ENCODE measurements at places on chromosomes 12 and 14.
A peak's percentile ranks its signal among the peaks of the same experiment; 100 is the strongest.

DNA sequence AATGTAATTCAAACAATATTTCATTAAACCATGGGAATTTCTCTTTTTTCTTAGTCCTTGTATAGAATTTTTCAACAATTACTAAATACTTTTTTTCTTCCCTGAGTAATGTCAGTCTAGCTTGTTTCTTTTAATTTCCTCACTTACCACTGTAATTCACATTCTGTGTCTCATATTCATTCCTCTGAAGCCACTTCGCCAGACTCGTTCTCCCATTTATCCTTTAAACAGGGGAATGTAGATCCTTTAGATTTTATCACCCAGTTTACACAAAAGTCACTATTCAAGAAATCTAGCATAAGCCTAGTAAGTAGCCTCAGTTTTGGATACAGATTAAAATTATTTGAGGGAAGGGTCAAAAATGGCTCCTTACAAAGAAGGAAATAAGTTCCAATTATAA, 6.8 kb downstream of the USP15 start:
- DNase-seq = no peak

GRCh38 chr14:83485591-83485990, 1951.9 kb upstream of the SEL1L start:
- DNase-seq = no peak

DNA sequence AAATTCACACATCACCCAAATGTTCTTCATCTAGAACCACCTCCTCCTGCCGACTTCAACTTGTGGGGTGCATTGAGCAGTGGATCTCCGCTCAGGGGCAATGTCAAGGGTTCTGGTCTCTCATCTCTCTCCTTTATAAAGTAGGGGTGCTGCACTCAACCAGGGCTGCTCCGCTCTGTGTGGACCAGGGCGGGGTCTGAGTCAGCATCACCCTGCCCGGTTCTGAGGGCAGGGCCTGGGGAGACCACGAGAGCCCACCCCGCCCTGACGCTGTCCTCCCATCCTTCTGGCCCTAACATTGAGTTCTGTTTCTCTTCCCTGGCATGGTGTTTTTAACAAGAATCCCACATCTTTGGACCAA, 311.6 kb upstream of the DIO3 start:
- no peak for DNase-seq

DNA sequence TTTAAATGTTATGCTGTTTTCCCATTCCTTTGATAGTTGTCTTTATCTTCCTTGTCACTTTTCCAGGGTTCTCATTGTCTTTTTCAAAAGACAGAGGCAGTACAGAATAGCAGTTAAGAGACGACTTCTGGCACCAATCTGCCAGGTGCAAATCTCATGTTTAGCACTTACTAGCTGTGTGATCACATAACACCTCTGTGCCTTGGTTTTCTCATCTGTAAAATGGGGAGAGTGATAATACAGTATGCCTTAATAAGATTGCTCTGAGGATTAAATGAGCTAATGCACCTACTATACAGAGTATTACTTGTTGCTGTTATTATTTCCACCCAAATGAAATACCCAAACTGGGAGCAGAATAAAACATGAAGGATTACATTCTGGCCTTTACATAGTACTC, 4.8 kb downstream of the GPR135 start:
- DNase-seq = no peak

DNA sequence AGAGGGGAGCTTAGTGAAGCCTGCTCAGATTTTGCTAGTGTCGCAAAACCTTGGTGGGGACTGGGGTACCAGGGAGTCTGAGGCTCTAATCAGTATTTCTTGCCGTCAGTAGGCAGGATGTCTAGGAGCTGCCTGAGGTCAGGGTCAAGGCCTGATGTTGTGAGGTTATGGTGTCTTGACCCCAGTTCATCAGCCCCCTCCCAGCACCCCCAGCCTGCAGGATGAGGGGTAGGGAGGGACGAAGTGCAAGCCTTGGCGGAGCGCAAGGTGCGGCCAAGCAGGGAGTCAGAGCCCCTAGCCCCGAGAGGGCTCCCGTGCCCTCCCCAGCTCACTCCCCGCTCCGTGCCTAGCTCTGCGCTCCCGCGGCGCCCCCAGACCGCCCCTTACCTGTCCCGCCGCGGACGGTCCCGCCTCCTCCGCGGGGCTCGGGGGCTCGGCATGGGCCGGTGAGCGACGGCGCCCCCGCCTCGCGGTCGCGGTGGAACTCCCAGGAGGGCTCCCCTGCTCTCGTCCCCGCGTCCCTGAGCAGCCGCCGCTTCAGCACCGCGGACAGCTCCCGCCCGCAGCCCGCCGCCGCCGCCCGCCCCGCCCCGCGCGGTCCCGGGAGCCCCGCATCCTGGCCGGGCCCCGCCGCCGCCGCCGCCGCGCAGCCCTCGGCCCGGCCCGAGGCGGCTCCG, 347 bp downstream of the SYNDIG1L start:
- no peak for DNase-seq

DNA sequence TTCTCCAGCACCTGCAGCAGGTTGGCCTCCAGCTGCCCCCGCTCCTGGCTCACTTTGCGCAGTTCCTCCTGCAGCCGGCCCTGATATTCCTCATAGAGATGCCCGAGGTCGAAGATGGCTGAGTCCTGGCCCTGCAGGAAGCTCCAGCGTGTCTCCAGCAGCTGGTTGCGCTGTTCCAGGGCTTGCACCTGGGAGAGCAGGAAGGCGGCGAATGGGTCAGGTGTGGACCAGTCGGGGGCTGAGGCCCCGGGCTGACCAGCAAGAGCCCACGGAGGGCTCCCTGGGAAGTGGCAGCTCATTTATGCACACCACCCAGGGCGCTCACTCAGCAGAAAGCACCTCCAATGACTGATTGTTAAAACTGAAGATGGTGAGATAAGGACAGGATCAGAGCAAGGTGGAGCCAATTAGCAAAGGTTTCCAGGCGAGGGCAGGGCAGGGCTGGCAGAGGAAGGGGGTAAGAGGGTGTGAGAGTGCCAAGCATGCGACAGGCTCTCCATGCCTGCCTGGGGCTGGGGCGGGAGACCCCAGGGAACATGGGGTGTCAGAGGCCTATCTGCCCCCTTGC, 6.3 kb downstream of the KRT80 start:
- DNase-seq = no peak

- DNase-seq = no peak
Measured at GRCh38 chr12:121611306-121611705, 15.0 kb upstream of the ORAI1 start.

GRCh38 chr12:27437839-27438238, 8.7 kb upstream of the SMCO2 start:
- no peak for DNase-seq

- no peak for DNase-seq
Measured at GRCh38 chr12:52924764-52925716, 20.2 kb upstream of the KRT8 start.

DNA sequence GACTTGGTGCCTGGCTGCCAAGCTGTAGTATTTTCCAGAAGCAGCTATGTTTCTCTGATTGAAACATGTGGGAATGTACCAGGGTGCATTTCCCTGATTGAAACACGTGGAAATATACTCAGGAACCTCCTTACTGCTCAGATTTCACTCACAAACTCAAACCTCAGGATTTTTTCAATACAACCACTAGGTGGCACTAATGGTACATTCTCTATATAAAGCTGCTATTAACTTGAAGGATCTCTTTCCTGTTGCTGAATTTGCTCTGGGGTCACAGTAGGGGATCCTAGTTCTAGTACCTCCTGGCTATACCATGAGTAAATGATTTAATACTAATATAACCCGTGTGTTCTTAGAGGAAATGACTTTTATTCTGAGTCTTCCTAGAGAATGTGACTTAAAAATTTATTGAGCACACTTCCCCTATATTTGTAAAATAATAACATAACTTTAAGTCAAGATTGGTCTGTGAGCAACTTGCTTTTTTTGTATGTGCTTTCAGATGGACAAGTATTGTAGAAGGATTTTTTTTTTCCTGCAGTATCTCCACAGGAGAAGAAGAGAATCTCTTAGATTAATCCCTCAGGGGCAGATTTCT, 173.8 kb upstream of the MIS18BP1 start:
- peak; percentile 21 for DNase-seq

GRCh38 chr14:93240678-93241000, 33.6 kb downstream of the UBR7 start:
- DNase-seq = no peak

GRCh38 chr12:114406316-114406983, 506 bp upstream of the TBX5 start:
- DNase-seq = no peak

- DNase-seq = no peak
Measured at GRCh38 chr14:65026526-65026925, 39.8 kb downstream of the FNTB start.

DNA sequence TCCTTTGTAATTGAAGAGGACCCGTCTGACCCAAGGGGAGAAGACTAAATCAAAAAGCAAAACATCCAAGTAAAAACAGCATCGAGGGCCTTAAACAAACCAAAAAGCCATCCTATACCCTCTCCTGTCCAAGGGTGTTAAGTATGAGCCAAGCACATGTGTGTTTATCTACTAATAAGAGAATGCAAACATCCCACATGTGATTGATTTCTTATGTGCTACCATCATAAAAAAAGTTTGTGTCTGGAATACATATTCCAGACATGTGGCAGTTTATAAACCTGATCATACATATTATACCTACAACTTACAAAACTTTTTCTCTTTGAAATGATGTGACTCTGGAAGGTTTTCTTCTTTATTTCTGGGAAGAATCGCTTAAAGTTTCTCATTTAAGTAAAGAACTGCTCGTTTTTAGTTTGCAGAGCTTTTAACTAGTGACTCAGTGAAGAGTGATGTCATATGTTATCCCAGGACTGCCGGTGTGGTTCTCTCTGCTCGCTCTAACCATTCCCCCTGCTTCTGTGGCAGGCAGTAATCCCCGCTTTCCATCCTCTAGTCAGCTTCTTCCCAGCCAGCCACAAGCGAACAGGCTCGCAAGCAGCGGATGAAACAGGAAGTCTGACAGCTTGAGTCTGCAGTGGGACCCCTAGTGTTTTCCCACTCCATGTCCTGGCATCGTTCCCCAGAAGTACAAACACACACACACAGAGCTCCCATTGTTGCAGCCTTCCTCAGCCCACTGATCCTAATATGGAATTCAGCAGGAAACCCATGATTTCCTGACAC, 431 bp upstream of the RHOJ start:
- peak; percentile 87 for DNase-seq

DNA sequence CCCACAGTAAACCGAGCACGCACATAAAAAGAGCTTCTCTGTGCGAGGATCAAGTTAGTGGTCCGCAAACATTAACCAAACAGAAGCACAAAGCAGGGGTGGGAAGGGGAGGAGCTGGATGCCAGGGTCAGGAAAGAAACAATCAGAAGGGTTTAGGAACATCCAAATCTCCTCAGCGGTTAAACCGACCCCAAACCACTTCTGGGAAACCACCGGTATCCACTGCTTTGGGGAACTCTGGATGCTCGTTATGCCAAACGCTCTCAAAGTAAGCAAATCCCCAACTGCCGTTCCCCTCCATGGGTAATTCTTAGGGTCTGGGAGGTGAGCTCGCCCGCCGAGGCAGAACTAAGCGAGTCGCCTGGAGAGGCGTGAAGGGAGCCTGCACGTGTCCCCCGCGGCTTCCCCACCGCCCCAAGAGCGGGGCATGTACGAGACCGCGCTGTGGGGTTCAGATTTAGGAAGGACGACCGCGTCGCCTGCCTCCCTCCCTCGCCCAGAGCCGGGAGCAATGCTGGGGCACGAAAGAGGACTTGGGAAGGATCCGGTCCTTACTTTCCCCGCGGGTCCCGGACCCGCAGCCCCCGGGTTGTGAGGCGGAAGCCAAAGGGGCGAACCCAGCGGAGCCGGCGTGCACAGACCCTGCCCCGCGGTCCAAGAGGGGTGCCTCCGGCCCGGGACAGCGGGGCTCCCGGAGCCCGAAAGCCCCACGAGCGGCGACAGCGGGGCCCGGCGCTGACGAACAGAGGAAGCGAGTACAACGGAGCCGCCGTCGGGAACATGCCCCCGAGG, 711 bp downstream of the SBNO1 start:
- DNase-seq = no peak

DNA sequence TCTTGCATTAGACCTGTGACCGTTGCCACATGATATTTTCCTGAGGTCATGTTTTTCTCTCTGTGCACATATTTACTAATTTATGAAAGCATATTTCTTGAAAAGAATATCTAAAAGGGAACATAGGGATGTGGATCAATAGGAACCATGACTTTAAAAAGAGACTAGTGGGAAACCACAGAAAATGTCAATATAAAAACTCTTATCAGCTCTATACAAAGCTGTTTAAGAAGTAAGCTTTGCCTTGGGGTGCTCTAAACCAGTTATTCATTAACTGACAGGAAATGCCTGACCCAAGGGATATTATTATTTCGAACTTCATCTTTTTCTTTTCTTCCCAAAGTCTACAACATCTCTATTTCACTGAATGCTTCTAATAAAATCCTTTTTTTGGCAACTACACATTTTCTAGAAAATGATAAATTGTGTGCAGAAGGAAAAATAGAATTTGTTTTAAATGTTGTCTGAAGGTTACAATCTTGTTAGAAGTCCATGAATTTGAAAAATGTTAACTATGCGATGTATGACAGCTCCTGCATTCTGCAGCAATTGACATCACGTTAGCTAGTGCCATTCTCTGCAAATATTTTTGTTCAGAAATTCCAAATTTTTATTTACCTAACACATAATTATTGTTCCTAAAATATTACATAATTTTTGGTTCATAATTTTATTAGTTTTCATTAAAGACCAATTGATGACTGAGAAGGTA, 345.0 kb downstream of the SLC16A7 start:
- no peak for DNase-seq

- no peak for DNase-seq
Measured at GRCh38 chr12:125882141-125882540, 816.9 kb downstream of the AACS start.

GRCh38 chr12:124790650-124791400, 72.8 kb downstream of the SCARB1 start:
- DNase-seq = no peak

- DNase-seq = no peak
Measured at GRCh38 chr12:57996520-57996919, 55.2 kb downstream of the ATP23 start.

DNA sequence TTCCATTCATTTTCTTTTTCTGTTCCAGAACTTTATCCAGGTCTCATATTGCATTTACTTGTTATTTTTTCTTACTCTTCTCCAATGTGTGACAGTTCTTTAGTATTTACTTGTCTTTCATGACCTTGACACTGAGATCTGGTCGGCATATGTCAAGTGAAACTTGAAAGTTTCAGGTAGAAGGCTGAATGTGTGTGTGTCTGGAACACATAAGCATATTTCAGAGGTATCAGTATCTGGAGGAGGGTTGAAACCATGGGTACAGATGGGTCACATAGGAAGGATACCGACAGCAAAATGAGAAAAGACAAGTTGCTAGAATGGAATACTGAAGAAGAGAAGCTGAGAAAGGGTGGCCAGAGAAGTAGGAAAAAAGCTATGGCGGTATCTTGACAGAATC, 22.5 kb upstream of the PTGDR start:
- no peak for DNase-seq

- no peak for DNase-seq
Measured at GRCh38 chr14:55620277-55620676, 40.3 kb downstream of the KTN1 start.

DNA sequence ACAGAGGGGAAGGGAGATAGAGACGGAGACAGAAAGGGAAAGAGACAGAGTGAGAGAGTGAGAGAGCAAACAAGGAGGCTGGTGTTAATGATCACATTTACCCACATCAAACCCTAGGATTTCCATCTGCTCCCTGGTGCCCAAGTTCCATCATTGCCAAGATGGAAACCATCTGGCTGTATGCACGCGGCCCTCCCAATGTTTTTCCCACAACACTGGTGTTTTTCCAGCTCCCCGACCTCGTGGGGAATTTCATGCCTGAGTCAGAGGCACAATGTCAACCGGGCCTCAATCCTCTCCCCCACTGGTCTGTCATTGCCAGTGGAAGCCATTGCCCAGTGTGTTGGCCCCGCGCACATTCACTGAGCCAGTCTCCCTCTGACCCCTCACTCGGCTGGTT, 19.9 kb upstream of the BDKRB2 start:
- no peak for DNase-seq

Data from fibroblast of the conjunctiva (primary cell).